ENCODE measurements at places on chromosomes 11 and 22. TPM values are rescaled to one million over a fixed set of nuclear protein-coding genes. Genes with fewer than 3 reads are reported as not detected.
A peak's percentile ranks its signal among the peaks of the same experiment; 100 is the strongest.

The RIN1 gene
- total RNA-seq, result 2.6 TPM

DNA sequence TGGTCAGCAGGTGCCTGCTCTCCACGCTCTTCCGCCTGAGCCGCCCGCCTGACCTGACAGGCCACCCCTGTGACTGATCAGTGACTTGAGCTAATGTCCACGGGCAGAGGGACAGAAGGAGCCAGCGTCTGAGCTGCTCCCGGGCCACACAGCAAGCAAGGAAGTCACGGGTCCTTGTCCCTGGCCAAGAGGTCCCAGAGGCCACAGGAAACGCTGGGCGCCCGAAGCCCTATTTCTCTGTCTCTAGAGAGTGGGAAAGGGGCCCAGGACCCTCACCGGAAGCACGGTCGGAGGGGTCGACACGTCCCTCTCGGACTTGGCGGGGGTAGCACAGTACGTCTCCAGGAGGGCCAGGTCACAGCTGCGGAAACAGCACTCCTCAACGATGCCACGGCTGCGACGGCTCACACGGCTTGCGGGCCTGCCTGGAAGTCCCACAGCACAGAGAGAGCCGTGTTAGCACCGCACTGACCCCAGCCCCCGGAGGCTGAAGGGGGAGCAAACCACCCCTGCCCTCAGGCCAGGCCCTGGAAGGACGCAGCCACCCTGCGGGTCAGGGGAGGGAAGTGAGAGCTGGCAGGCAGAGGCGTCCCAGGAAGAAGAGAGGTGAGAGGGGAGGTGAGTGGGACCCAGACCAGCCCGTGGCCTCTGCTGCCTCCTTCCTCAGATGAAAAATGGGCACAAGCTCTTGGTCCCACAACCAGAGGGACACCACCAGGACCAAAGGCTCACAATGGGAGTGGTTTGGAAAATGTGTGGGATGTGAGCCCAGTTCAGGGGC is 5.8 kb downstream of the IGF2 start:
- peaks cover 6% of the 10 kb centered on the region for H3K4me1 ChIP-seq
- no peak overlapping the region for H3K4me3 ChIP-seq
- no peak for DNase-seq
- no peaks in the 10 kb centered on the region for H3K36me3 ChIP-seq

DNA sequence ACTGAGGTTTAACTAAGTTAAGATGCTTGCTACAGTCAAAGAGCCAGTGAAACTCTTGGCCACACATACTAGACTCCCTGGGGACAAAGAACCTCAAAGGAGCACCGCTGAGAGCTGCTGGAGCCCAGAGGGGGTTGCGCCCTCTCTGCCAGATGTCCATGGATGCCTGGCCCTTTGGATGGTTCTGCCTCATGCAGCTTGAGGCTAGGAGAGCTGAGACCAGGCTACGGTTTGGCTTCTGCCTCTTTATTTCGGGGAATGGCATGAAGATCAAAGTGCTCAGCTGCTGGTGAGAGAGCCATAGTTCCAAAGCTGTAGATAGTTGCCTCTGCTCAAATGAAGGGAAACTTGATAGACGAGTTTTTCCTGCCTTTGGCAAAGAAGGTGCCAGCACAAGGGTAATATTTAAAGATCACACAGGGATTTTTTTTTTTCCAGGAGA is 43.0 kb downstream of the RASSF10 start:
- no peak for DNase-seq
- peaks cover 12% of the 10 kb centered on the region for H3K27me3 ChIP-seq
- H3K4me1 ChIP-seq, result peaks cover 4% of the 10 kb centered on the region
- no peak overlapping the region for H3K4me3 ChIP-seq
- H3K27ac ChIP-seq, result no peak overlapping the region

DNA sequence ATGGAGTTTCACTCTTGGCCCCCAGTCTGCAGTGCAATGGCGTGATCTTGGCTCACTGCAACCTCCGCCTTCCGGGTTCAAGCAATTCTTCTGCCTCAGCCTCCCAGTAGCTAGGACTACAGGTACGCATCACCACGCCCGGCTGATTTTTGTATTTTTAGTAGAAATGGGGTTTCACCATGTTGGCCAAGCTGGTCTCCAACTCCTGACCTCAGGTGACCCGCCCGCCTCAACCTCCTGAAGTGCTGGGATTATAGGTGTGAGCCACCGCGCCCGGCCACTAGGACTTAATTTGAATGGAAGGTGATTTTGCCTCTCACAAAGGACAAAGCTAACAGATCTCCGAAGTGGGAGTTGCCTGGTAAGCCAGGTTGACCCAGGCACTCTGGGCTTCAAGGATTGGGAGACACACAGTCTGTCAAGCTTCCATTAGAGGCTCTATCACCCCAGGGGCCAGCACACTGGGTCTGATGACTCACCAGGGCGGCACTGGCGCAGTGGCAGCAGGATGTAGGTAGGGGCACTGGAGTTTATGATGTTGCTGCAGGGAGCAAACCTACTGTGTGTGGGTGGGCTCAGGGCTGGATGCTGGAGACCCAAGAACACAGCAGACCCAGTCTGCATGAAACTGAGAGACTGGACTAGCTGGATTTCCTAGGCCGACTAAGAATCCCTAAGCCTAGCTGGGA is 17.8 kb upstream of the KCTD14 start:
- no peaks in the 10 kb centered on the region for H3K27me3 ChIP-seq
- no peak overlapping the region for H3K4me3 ChIP-seq
- no peaks in the 10 kb centered on the region for H3K36me3 ChIP-seq
- H3K27ac ChIP-seq, result no peak overlapping the region
- DNase-seq, result peak; percentile 16
- H3K4me1 ChIP-seq, result peaks cover 14% of the 10 kb centered on the region

Data from activated naive CD4-positive, alpha-beta T cell treated with anti-CD3 and anti-CD28 coated beads for 36 hours (primary cell).